NCI-H1092 treated with DMSO at 0.1 percent for 48 hours (cell line): ENCODE measurements at places on chromosomes 5 and 9.
A peak's percentile ranks its signal among the peaks of the same experiment; 100 is the strongest.

GRCh38 chr5:74266132-74266531 is 374.4 kb downstream of the ENC1 start:
- DNase-seq: no peak

DNA sequence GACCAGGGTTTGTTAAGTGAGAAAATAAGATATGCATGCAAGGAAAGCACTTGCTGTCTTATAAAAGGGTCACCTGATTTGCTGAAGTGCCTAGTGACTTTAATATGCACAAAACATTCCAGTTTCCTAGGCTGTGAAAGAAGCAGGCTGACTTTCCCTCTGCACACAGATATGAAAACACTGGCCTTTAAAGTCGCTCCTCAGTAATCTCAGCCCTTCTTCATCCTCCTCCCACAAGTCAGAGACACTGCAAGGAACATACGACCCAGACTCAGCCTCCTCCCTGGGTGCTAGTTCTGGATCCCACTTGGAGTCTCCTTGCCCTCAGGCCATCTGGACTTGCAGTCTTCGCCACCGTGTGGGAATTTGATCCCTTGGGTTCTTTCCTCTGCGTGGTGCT is 166.1 kb downstream of the CFAP90 start:
- DNase-seq: no peak

DNA sequence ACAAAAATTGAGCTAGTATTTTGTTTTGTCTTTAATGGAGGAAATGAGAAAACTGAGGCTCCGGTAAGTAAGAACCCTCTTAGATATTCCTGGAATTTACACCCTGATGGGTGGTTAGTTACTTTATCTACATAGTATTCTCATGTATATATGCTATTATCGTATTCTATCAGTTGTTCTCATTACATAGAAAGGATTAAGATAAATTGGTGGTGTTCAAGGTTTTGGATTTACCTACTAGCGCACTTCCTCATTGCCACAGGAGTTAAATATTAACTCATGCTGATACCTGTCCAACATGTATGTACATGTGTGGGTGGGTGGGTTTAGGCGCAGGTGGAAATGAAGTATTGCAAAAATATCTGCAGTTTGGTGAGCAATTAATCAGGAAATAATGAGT is 61.1 kb upstream of the IFNE start:
- no peak for DNase-seq

DNA sequence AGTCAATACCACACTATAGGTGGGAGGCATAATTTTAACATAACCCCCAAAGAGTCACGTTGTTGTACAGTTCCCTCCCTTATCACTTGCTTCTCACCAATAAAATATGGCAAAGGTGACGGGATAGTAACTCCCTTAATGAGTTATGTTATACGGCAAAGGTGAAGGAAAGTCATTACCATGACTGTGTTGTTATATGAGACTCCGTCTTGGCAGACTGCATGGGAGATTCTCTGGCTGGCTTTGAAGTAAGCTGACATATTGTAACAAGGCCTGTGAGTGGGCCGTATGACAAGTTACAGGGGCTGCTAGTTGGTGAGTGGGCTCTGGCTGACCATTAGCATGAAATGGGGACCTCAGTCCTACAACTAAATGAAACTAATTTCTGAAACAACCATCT is 366.4 kb upstream of the FTMT start:
- no peak for DNase-seq

- no peak for DNase-seq
Observed at GRCh38 chr9:80934095-80934494, 755.3 kb downstream of the TLE1 start.

DNA sequence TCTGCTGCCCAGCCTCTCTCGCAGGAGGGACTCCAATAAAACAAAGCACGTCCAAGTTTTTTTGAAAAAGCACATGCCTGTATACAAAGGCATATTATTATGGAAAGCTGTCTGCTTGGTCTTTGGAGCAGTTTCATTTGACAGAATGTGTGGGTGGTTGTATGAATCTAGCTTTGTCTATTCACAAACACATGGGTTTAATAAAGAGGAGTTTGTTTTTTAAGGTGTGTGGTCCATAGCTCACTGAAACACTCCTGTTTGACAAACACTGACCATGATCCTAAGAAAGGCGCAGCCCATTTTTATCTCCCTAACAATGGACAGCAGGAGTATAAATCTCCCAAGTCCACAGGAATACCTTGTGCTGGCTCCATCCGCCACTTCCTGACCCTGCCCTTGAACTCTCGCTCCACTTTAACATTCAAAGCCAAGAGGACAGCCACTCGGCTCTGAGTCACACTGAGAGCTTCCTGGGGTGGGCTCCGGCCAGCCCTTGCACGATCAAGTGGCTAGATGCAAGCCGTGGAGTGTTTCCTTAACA is 371.9 kb downstream of the EBF1 start:
- DNase-seq: no peak

DNA sequence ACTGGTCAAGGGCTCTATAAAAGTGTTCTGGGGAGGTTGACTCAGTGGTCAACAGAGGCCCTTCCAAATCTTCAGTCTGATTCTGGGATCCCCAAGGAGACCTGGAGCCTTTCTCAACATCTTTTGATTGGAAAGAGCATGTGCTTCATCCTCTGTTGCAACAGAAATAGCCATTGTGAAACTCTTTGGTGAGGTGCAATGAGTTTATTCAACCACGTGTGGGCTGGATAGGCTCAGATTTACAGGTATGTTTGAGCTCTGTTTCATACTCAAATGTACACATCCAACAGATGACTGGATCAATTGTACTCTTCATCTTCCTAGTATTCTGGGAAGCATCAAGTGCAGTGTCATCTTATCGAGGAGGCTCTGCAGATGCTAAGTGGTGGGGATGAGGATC is 60.5 kb downstream of the CTSL start:
- no peak for DNase-seq

GRCh38 chr9:73202980-73203379 is 51.3 kb downstream of the ANXA1 start:
- no peak for DNase-seq

GRCh38 chr5:129410488-129410887 is 49.6 kb upstream of the ADAMTS19 start:
- no peak for DNase-seq

- DNase-seq: no peak
Observed at GRCh38 chr9:123952641-123953495, 22.9 kb upstream of the DENND1A start.

GRCh38 chr5:43037636-43038495 is 2.3 kb downstream of the ANXA2R start:
- DNase-seq: no peak

GRCh38 chr9:38022995-38023394 is 46.0 kb downstream of the SHB start:
- DNase-seq: peak; percentile 89

- no peak for DNase-seq
Observed at GRCh38 chr5:74250304-74251102, 390.0 kb downstream of the ENC1 start.

GRCh38 chr9:7782400-7783120 is 17.0 kb downstream of the DMAC1 start:
- DNase-seq: peak; percentile 81

DNA sequence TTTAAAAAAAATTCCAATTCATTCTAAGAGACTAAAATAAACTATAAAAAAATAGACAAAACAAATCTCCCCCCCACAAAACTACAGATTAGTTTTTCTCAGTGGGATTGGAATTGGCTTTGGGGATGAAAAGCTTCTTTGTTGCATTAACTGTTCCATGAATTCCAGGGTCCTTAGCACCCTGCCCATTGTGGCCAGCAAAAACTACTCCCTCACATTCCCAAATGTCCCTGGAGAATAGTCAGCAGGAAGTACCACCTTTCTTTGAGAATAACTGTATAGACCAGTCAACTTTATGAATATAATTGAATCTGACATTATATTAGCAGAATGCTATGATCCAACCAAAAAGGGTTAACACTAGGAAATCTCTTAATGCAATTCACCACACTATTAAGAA is 147.9 kb downstream of the LPAR1 start:
- DNase-seq: no peak

DNA sequence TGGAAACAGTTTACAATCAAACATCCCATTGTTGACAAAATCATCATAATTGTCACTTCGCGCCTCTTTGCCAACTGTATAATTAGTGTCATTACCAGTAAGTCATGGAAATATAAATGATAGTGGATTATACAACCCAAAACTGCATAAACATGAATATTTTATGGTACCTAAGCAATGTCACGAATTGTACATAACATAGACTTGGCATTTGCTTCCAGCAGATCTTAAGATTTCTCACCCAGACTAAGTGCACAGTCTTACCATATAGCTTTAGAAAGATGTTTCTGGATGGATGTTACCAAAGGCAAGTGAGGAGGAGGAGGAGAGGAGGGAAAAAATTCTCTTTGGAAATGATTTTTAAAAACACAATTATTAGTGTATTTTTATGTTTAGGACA is 113.4 kb upstream of the TAS2R1 start:
- DNase-seq: no peak

GRCh38 chr9:7791394-7791793 is 8.2 kb downstream of the DMAC1 start:
- no peak for DNase-seq

GRCh38 chr5:174852143-174852542 is 127.8 kb downstream of the MSX2 start:
- DNase-seq: no peak

DNA sequence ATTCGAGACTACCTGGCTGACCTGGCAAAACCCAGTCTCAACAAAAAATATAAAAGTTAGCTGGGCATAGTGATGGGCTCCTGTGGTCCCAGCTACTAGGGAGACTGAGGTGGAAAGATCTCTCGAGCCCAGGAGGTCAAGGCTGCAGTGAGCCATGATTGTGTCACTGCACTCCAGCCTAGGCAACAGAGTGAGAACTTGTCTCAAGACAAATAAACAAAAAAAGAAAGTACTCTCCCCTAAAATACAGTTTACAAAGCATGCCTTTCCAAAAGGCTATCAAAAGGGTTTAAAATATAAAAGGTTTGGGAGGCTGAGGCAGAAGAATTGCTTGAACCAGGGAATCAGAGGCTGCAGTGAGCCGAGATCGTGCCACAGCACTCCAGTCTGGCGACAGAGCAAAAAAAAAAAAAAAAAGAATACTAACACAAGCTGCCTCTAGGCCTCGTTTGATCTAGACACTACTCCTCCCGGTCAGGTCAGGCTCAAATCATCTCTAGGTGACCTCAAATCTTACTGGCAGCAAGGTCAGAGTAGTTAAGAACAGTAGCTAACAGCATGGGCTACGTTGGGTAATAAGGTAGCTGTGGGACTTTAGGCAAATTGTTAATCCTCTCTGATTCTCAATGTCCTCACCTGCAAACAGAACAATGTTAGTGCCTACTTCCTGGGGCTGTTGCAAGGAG is 9.3 kb downstream of the NAIF1 start:
- DNase-seq: no peak

DNA sequence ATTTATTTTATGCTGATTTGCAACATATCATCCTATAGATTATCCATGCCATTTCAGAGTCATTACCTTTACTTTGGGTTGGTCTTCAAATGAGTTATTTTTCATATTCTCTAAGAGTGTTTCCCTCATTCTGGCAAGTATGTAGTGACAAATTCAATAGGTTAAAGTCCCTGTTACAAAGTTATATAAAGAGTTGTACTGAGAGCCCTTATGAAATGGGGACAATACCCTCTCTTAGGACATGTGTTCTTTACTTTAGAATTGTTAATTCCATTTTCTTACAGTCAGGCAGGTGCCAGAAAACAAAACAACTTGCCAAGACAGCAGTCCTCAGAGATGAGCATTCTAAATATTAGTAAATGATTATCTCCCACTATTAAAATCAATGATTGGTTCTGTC is 6.0 kb downstream of the ALDH1A1 start:
- no peak for DNase-seq

- peak; percentile 67 for DNase-seq
Observed at GRCh38 chr5:135462304-135462703, 10.2 kb upstream of the TIFAB start.

DNA sequence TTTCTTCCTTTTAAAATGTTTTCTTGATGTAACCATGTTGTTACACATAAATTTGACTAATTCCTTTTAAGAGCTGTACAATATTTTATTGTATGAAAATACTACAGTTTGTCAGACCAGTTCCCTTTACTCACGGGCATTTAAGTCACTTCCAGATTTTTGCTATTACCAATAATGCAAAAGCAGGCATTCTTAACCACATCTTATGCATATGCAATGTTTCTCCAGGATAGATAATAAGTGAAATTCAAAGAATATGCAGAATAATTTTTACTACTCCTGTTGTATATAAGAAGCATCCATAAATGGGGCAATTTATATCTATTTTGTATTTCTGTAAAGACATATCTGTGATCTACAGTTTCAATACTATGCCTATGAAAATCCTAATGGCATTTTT is 77.3 kb downstream of the FNIP1 start:
- no peak for DNase-seq

GRCh38 chr9:79701651-79702050 is 129.9 kb downstream of the TLE4 start:
- no peak for DNase-seq

DNA sequence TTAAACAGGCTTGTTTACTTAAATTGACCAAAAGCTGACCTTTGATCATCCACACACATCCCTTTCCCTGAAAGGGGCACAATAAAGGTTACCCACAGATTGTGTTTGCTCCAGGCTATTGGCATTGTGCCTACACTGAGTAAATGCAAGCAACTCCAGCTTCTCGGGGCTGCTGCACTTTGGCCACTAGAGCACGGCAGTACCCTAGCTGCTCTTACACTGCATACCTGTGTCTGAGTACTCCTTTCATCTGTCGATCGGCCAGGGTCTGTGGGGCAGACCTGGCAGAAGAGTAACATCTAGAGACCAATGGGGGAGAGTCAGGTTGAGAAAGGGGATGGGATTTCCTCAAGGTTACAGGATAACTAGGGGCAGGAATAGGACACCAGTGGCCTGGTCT is 281.9 kb upstream of the NMUR2 start:
- no peak for DNase-seq

DNA sequence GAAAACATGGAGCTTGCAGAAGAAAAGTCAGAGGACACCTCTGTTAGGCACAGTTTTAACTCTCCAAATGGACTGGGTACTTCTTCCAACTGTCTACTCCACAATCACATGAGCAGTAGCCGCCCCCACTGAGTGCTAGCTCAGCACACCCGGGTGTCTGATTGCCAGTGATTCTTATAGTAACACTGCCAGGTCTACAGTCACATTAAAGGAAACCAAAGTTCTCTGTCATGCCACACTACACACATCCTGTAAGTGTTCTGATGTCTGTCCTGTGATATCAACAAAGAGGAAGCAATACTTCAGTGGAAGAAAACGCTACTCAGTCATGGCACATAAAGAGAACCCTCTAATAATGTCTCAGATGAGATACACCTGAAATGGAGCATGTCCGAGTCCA is at the start of gene HAVCR2:
Gene HAVCR2 (minus strand): TSS at position 69 of the 400 bp plus-strand sequence. CDS start 61 bp downstream, at position 8.
- no peak for DNase-seq
